ENCODE measurements at places on chromosomes 3 and 15.

- DNase-seq: no peak
These were observed 57.0 kb downstream of the ASTE1 start for GRCh38 chr3:130969621-130970020.

DNA sequence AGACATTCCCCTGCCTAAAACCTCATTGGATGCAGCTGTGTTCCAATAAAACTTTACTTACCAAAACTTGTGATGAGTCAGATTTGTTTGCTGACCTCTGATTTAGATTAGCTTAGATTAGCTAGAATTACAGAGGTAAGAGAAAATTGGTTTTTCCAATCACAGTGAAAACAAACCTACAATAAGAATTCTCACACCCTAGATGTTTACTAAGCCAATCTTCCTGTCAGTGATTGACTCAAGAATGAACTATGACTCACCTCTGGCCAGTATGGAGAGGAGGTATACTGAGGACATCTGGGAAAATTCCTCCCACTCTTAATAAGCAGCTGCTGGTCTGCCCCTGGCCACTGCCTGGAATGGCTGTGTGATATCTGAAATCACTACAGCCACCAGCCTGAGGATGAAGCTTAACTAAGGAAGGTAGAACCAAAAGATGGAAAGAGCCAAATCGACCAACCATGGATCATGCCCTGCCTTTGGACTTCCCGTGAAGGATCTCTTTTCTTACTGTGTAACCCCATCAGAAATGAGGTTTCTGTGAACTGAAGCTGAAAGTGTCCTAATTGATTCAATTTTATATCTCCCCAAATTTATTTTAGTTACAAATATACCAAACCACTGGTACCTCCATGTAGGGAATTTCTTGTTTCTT is 19.0 kb upstream of the GHSR start:
- DNase-seq: no peak

DNA sequence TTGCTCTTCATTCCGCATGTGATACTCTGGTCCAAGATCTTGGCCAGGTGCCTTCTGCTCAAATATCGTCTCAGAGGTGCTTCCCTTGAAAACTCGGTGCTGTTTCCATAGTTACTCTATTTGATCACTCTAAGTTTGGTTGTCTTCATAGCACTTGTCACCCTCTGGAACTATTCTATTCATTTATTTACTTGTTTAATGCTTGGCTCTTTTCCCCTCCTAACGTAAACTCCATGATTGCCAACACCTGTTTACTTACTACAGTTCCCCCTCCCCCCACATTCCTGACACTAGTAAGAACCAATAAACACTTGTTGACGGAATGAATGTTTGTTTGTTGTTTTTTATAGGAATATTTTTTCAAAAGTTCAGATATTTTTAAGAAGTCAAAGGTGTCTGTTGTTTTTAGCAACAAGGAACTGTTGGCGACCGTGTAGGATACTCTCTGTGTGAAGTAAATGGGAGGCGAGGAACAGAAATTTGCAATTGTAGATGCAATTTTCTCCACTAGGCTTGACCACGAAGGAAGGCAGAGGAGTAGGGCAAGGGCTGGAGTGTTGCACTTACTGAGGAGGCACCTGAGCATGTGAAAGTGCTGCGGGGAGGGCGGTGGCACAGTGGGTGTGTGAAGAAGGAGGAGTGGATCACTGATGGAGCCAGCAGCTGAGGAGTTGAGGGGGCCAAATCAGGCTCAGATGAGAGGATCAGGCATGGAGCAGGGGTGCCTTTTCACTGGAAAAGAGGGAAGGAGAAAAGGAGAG is 48.4 kb downstream of the MOBP start:
- no peak for DNase-seq

DNA sequence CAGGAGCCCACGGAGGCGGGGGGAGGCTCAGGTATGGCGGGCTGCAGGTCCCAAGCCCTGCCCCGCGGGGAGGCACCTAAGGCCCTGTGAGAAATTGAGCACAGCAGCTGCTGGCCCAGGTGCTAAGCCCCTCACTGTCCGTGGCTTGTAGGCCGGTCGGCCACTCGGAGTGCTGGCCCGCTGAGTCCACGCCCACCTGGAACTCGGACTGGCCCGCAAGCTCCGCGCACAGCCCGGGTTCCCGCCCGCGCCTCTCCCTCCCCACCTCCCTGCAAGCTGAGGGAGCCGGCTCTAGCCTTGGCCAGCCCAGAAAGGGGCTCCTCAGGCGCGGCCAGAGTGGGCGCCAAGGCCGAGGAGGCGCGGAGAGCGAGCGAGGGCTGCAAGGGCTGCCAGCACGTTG is 12.2 kb upstream of the KCNMB3 start:
- no peak for DNase-seq

DNA sequence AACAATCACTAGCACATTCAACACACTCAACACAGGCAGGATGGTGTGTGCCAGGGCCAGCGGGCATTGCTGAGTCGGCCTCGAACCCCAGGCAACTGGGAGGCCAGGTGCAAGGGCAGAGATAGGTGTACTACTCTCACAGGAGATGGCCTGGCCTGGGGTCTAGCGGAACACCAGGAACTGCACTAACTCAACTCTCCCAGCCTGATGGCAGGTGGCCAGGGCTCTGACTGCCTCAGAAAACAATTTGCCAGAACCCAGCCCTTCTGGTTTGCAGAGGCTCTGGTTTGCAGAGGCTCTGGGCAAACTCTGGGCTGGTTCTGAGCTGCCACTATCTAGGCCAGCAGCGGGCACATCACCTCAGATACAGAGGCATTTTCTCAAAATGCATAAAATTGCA is 229.2 kb upstream of the CHRNA7 start:
- peak; percentile 74 for DNase-seq

- no peak for DNase-seq
These were observed 690.7 kb downstream of the TUSC7 start for GRCh38 chr3:117400303-117400702.

GRCh38 chr3:193605876-193606275 is 12.9 kb downstream of the OPA1 start:
- peak; percentile 62 for DNase-seq

- DNase-seq: no peak
These were observed 414.9 kb downstream of the NAALADL2 start for GRCh38 chr3:175274056-175274455.

DNA sequence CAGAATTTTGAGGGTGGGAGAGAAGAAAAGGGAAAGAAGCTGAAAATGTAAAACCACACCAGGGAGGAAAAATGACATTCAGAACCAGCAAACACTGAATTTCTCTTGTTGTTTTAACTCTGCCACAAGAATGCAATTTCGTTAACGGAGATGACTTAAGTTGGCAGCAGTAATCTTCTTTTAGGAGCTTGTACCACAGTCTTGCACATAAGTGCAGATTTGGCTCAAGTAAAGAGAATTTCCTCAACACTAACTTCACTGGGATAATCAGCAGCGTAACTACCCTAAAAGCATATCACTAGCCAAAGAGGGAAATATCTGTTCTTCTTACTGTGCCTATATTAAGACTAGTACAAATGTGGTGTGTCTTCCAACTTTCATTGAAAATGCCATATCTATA is 15.5 kb downstream of the GREM1 start:
- DNase-seq: no peak

DNA sequence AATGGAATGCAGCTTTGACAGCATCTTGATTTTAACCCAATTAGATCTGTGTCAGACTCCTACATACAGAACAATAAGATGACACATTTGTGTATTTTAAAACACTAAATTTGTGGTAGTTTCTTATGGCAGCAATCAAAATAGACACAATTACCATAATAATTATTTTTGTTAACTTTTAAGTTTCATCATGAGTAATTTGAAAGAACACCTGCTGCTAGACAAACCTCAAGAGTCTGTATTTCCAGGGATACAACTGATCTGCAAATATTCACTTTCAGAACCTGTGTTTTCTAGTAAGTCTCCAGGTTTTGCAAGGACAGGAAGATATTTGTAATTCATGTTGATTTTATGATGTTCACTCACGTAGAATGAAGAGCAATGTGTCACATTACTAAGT is 736.8 kb downstream of the DIPK2A start:
- DNase-seq: no peak

Data from Ammon's horn (tissue), 1 donor.